ENCODE measurements at places on chromosomes 7 and 10.

- DNase-seq: peak; percentile 84
Measured at GRCh38 chr10:32982911-32983909, 25.2 kb upstream of the ITGB1 start.

DNA sequence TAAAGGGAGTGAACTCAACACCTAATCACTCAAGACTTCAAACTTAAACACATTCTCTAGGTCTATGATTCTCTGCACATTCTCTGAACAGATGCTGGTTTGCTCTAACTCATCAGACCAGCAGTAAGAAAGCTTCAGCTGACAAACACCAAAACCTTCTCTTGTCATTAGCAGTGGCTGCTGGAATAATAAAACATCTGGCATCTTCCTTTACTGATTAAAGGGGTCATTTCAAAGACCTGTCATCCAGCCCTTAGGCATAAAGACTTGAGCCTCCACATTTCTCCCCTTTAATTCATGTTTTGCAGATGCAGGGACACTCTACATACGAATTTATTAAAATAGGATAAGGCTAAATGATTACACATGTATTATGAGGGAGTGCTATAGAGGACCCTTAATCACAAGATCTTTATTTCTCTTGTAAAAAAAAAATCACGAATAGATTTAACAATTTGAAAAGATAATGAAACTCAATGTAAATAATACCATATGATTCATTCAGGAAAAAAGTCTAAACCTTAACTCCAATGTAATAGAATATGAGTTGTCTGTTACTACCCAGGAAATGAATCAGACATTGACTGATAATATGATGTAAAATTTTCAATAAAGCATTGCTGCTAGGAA is 152.4 kb upstream of the GNAI1 start:
- no peak for DNase-seq

GRCh38 chr10:33421789-33422462 is 87.5 kb upstream of the NRP1 start:
- peak; percentile 81 for DNase-seq

DNA sequence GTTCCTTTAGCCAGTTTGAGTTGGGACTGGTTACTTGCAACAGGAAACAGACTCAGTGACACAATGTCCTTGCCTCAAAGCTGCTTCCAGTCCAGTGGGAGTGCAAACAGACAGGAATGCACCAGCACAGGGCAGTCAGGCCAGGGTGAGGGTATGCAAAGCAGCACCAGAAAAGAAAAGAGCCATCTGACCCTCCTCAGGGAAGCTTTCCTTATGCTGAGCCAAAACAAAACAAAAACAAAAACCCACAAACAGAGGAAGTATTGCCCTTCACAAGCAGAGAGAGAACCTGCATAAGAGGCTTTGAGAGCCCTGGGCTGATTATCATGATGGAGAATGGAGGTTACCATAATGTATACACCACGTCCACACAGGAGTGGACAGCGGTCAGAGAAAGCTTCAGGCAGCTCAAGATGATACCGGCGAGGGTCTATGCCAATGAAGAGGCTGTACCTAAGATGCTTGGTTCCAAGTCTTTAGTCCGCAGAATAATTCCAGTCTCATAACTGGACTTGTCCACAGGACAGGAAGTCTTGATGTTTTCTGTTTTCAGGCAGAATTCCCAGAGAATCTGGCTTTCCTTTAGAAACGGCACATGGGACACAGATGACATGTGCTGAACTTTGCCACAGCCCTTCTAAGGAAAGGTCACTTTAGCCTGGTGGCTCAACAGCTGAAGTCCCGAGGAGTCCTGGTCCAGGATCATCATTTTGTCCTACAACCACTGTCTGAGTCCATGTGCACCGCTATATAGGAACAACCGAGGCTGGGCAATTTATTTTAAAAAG is 263.3 kb downstream of the TNS3 start:
- DNase-seq: no peak

Measured in GM04503 (cell line).